ENCODE measurements at places on chromosomes 13 and 19. TPM values are rescaled to one million over a fixed set of nuclear protein-coding genes. Genes with fewer than 3 reads are reported as not detected.

DNA sequence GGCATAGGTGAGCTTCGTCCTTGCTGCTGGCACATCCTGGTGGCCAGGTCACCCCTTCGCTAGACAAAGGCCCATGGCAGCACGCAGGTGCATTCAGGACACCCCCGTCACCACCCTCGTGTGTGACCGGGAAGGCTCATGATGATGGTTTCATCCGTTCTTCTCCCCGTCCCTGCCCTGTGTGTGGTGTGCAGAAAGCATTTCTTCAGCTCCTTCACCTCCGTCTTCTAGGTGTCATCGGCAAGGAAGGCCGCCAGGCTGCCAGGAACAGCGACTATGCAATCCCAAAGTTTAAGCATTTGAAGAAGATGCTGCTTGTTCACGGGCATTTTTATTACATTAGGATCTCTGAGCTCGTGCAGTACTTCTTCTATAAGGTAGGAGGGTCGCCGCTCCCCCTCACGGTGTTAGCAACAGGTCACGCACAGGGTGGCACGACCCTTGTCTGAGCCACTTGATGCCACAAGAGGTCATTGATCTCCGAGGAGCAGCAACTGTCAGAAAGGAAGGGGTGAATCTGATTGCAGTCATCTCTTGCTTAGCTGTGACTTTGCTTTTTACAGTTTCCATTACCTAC lies 111.0 kb upstream of the MCF2L start:
- DNase-seq, result no peak

DNA sequence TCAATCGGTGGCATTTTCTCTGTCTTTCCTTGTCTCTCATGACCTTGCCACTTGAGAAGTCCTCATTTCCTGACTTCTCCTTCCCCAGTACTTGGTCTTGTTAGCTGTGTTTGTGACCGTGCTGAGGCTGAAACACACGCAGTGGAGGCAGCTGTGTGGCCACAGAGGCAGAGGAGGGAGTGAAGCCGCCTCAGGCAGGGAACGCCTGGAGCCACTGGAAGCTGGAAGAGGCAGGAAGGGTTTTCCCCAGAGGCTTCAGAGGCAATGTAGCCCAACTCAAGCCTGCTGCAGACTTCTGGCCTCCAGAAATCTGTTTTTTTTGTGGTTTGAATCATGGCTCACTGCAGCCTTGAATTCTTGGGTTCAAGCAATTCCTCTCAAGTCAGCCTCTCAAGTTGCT lies 29.2 kb upstream of the ARGLU1 start:
- no peak for DNase-seq

- no peak for DNase-seq
Observed at GRCh38 chr13:30727491-30728355, 7.6 kb upstream of the ALOX5AP start.

ZNF878 gene
- total RNA-seq, result 1.5 TPM

CYP2F1 gene
- not detected for total RNA-seq

CEACAM7 gene
- not detected for total RNA-seq

KLK15 gene
- total RNA-seq, result not detected
